Endodermal cell (in vitro differentiated cells): ENCODE measurements at places on chromosomes 2 and 18. TPM values are rescaled to one million over a fixed set of nuclear protein-coding genes. Genes with fewer than 3 reads are reported as not detected.

DNA sequence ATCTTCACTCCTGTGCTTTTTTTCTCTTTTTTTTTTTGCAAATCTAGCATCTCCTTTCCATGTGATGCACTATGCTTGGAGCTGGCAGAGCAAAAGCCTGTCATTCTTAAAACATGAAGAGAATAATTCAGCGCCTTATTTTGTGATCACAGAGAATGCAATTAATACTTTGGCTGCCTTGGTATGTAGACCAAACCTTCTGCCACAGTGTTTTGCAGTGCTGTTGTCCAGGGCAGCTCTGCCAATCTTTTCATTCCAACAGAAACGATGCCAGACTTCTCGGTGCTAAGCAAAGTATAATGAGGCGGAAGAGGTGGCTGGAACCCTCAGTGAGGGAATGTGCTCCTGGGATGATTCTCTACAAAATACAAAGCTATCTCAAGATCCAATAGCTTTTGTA, 25.6 kb downstream of the BCL2 start:
- no peak overlapping the region for H3K4me3 ChIP-seq
- no peaks in the 10 kb centered on the region for H3K36me3 ChIP-seq
- peaks cover 5% of the 10 kb centered on the region for H3K4me1 ChIP-seq
- DNase-seq: no peak

DNA sequence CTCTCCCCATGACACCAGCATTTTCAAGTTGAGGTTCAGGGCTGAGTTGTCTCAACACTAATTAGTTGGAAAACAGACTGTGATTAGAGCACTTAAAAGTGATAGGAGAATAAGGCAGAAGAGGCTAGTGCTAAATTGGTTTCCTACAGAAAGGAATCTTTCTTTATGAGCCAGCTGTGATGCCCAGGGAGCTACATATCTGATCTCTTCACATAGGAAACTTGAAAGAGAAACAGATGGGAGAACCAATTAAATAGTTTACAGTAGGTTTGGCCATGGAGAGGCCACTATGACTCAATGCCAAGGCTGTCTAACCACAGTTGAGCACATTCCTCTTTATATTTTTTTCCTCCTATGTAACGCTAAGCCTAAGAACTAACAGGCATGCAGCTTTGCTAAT, 418.3 kb upstream of the CYRIA start:
- no peak for DNase-seq
- peaks cover 13% of the 10 kb centered on the region for H3K4me1 ChIP-seq
- H3K36me3 ChIP-seq: no peaks in the 10 kb centered on the region
- no peak overlapping the region for H3K4me3 ChIP-seq
- H3K27ac ChIP-seq: no peak overlapping the region
- peaks cover 9% of the 10 kb centered on the region for H3K27me3 ChIP-seq

DNA sequence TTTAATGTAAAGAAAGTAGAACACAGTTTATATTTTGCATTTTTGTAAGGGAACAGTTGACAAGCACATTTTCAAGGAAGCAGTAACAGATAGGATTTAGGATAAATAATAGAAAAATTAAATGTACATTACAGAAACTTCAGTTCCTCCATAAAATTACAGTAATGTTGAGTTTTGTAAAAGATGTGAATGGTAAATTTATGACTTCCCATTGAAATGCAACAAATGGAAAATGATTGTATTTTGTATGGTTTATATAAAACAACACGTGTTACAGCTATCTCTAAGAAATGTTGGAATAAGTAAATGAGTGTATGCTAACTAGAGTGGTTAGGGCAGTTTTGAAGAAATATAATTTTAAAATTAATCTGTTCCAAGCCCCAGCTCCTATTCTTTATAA, 227.3 kb downstream of the PARD3B start:
- no peak overlapping the region for H3K4me3 ChIP-seq
- no peaks in the 10 kb centered on the region for H3K27me3 ChIP-seq
- DNase-seq: no peak
- no peak overlapping the region for H3K27ac ChIP-seq
- H3K36me3 ChIP-seq: no peaks in the 10 kb centered on the region
- H3K4me1 ChIP-seq: no peaks in the 10 kb centered on the region

DNA sequence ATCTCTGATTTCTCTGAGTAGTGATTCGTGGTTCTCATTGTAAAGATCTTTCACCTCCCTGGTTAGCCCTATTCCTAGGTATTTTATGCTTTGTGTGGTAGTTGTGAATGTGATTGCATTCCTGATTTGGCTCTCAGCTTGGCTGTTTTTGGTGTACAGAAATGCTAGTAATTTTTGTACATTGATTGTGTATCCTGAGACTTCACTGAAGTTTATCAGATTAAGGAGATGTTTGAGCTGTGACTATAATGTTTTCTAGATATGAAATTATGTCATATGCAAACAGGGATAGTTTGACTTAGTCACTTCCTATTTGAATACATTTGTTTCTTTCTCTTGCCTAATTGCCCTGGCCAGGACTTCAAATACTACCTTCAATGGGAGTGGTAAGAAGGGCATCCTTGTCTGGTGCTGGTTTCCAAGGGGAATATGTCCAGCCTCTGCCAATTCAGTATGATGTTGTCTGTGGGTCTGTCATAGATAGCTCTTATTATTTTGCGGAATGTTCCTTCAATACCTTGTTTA, 251.9 kb upstream of the ZNF804A start:
- no peak overlapping the region for H3K4me3 ChIP-seq
- no peaks in the 10 kb centered on the region for H3K36me3 ChIP-seq
- no peaks in the 10 kb centered on the region for H3K27me3 ChIP-seq
- H3K4me1 ChIP-seq: peaks cover 3% of the 10 kb centered on the region
- DNase-seq: no peak

- no peak for DNase-seq
- H3K4me1 ChIP-seq: no peaks in the 10 kb centered on the region
- H3K36me3 ChIP-seq: no peaks in the 10 kb centered on the region
- no peak overlapping the region for H3K27ac ChIP-seq
Observed at GRCh38 chr2:66240286-66240685, 194.6 kb upstream of the MEIS1 start.

DNA sequence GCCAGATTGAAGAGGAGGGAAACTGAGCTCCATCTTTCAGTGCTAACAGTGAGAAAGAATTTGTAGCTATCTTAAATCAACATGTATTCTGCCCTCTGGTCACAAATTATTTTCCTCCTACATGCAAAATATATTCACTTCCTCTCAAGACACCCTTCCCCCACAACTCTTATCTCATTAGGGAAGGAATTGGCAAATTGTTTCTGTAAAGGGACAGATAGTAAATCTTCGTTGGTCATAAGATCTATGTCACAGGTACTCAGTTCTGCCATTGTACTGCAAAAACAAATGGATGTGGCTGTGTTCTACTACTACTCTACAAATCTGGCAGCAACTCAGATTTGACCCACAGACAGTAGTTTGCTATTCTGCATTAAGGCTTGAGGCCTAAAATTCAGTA, 53.0 kb upstream of the CYP20A1 start:
- no peak overlapping the region for H3K4me3 ChIP-seq
- no peaks in the 10 kb centered on the region for H3K27me3 ChIP-seq
- no peaks in the 10 kb centered on the region for H3K4me1 ChIP-seq
- DNase-seq: no peak

DNA sequence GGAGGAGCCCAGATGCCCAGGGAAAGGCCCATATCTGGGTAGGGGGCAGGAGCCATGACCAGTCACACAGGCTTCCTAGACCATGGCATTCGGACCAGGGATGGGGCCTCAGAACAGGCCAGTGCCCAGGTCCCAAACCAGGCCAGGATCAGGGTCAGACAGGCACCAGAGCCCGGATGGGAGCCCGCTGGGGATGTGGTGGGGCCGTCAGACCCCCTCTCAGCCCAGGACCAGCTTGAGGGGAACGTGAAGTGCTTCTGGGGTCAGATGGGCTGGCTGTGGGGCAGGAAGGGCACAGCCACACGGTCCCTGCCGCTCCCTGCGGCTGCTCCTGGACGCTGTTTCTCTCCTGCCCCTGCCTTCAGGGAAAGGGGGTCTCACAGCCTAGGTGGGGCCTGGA, 39.1 kb downstream of the SNED1 start:
- H3K27me3 ChIP-seq: peaks cover 44% of the 10 kb centered on the region
- no peak for DNase-seq
- H3K27ac ChIP-seq: no peak overlapping the region
- peaks cover 6% of the 10 kb centered on the region for H3K4me1 ChIP-seq
- no peaks in the 10 kb centered on the region for H3K36me3 ChIP-seq

DNA sequence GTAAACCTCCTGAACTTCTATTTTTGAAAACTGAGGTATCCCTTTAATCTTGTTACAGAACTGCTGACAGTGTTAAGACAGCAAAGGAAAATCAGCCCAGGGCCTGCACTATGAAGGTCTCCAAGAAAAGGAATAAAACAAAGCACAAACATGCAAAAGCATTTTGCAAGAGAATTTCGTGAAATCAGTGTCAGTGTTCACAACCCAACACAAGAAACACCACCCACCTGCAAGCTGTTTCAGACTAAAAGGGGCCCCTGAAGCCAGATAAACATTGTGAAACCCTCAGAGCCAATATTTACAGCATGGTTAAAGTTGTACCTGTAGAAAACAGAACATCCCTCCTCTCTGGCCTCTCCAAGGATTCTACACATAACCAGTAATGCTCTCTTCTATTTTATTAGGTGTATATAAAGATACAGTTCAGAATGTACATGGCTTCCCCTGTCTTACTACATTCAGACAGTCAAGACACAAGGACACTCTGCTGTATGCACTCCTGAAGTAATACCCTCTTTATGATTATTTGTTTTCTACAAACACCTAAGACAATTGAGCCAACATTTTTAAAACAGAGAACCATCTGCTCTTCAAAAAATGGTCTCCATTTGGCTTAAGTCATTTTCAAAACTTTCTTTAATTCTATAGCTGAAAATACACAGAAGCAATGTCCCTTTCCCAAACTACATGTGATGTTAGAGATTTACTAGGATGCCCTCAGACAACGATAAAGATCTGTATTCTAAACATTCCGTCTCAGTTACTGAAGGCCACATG, 149.5 kb upstream of the ZFP36L2 start:
- H3K27ac ChIP-seq: no peak overlapping the region
- no peaks in the 10 kb centered on the region for H3K4me1 ChIP-seq
- H3K27me3 ChIP-seq: no peaks in the 10 kb centered on the region
- no peak overlapping the region for H3K4me3 ChIP-seq

DNA sequence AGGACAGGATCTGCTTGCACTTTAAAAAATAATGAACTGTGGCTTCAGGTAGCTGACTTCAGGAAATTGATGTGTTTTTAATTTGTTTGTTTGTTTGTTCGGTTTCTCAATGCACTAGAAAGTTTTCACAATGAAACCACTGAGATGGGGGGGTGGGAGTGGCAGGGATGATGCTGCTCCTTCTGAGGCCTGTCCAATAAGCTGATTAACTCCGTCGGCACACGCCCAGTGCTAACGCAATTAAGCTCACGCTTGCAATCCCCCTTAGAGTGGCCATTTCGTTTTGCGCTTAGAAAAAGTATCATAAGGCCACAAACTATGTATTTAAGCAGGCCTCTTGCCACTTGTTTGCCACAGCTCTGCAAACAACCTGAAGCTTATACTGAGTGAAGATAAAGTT, 12.5 kb upstream of the GPR39 start:
- H3K27me3 ChIP-seq: no peaks in the 10 kb centered on the region
- no peak overlapping the region for H3K27ac ChIP-seq
- no peak for DNase-seq
- peaks cover 15% of the 10 kb centered on the region for H3K4me1 ChIP-seq

DNA sequence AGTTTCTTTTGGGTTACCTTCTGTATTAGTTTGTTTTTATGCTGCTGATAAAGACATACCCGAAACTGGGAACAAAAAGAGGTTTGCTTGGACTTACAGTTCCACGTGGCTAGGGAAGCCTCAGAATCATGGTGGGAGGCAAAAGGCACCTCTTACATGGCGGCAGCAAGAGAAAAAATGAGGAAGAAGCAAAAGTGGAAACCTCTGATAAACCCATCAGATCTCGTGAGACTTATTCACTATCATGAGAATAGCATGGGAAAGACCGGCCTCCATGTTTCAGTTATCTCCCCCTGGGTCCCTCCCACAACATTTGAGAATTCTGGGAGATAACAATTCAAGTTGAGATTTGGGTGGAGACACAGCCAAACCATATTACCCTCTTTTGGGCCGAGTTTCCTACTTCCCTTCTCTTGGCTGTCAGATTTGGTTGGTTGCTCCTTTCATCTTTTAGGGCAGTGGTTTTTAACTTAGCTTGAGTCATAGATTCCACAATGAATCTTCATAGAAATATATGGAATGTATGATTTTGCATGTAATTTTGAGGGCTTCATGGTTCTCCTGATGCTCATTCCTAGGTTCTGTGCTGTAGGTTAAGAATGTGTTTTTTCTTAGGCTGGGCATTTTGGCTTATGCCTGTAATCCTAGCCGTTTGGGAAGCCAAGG, 44.2 kb downstream of the CEP192 start:
- no peak overlapping the region for H3K27ac ChIP-seq
- no peak for DNase-seq
- H3K27me3 ChIP-seq: no peaks in the 10 kb centered on the region
- H3K36me3 ChIP-seq: peaks cover 87% of the 10 kb centered on the region

DNA sequence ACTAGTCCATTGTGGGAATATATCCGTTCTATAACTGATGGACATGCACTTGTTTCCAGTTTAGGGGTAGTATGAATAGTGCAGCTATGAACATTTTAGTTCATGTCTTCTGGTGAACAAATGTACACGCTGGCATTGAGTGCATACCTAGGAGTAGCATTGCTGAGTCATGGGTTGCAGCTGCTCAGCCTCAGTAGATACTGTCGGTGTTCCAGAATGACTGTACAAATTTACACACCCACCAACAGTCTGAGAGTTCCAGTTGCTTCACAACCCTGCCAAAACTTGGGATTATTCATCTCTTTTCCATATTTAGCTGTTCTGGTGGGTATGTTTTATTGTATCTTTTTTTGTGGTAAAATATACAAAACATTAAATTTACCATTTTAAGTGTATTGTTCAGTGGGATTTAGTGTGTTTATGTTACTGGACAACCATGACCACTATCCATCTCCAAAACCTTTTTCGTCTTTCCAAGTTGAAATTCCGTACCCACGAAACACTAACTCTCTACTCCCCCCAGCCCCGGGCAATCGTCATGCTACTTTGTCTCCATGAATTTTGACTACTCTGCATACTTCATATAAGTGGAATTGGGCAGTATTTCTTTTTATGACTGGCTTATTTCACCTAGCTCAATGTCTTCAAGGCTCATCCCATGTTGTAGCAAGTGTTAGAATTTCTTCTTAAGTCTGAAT, 281.0 kb downstream of the PRKCE start:
- H3K4me3 ChIP-seq: no peak overlapping the region
- peaks cover 2% of the 10 kb centered on the region for H3K4me1 ChIP-seq

DNA sequence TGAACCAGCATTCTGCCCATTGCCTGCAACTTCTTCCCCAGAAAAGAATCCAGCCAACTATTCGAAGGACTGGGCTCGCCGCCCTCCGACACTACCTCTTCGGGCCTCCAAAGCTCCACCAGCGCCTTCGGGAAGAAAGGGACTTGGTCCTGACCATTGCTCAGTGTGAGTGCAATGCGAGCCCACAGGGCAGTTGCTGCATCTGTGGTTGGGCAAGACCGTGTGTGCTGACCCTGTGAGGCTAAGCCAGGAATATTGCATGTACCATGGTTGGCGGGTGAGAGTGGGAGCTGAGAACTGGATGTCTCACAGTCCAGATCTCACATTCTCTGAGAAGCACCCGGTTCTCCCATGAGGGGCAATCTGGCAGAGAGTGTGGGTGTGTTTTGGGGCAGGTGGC, 16.5 kb downstream of the ELMOD3 start:
- no peak for DNase-seq
- no peaks in the 10 kb centered on the region for H3K36me3 ChIP-seq
- no peak overlapping the region for H3K4me3 ChIP-seq
- no peak overlapping the region for H3K27ac ChIP-seq
- no peaks in the 10 kb centered on the region for H3K27me3 ChIP-seq

SPRED2 gene
- 66.7 to 73.0 TPM (median 70.1 TPM) in 3 replicates for total RNA-seq

MEP1B gene
- not detected in 3 replicates for total RNA-seq

TXNDC9 gene
- 18.8 to 32.7 TPM (median 29.0 TPM) in 3 replicates for total RNA-seq

CROCC2 gene
- total RNA-seq: not detected in 2 replicates

FBXO41 gene
- total RNA-seq: 11.2 to 18.6 TPM (median 12.0 TPM) in 3 replicates
